ENCODE measurements at places on chromosomes 12 and 14.

DNA sequence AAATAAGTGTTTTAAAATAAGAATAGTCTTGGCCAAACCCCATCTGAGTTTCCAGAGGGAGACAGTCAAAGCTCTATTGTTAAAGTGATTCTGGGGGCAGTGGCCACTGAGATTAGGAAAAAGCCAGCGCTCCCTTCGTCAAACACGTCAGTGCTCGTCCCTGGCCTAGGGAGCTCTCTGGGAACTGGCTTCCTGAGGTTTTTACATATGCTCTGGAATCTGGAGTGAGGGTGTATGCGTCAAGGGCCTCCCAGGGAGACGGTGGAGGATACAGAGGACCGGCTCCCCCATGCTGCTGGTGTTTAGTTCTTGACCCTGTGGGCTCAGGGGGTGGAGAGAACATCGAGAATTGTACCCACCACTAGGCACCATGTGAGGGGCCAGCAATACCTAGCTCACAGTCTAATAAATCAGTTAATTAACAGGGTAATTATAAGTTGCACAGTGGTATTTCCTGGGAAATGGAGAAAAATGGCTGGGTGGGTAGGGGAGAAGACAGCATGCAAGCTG, 87.0 kb downstream of the SLC25A47 start:
- no peak for DNase-seq

- DNase-seq: no peak
Observed at GRCh38 chr12:93789767-93790166, 112.6 kb downstream of the CRADD start.

GRCh38 chr12:10867381-10867780, 16.7 kb downstream of the PRH1 start:
- no peak for DNase-seq

- DNase-seq: no peak
Observed at GRCh38 chr14:64841772-64842750, 37.6 kb downstream of the SPTB start.

DNA sequence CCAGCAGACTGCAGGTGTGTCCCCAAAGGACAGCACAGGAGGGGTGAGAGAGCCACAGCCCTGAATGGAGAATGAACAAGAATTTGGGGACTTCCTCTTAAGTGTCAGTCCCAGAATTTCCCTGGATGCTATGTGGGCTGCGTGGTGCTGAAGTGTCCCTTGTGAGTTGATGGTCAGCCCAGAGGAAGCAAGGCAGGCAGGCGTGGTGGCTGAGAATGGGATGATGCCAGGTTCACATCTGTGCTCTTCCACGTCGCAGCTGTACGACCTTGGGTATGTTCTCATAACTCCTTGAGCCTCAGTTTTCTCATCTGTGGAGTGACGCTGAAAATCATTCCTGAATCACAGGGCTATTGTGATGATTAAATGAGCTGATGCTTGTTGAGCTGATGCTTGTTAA, 62.1 kb upstream of the GPATCH2L start:
- DNase-seq: no peak

GRCh38 chr14:75134644-75135043, 7.8 kb upstream of the NEK9 start:
- DNase-seq: no peak

DNA sequence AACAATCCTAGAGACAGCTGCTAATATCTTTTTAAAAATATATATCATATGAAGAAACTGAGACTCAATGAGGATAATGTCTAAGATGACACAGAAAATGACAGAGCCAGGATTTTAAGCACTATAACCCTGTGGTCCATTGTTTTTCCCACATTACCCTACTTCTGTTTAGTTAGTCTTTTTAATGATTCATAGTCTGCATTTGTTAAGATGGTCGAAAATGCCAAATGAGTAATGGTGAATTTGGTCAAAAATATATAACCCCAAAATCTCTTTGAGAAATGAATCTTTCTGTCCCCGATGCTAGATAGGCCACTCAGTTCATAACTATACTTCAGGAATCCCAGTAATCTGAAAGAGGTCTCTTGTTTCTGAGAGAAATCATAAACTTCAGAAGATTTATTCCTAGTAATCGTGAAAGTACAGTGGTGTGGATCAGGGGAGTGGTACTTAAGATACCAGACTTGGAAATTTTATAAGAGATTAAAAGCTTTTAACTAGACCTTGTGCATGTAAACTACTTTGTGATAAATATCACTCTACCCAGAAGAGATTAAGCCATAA, 10.8 kb downstream of the RTRAF start:
- DNase-seq: no peak

GRCh38 chr12:41460906-41461305, 272.8 kb downstream of the PDZRN4 start:
- no peak for DNase-seq

GRCh38 chr12:107634530-107634929, 51.1 kb upstream of the PWP1 start:
- DNase-seq: no peak

- no peak for DNase-seq
Observed at GRCh38 chr12:67042697-67043131, 226.4 kb upstream of the CAND1 start.

- no peak for DNase-seq
Observed at GRCh38 chr12:5807514-5808219, 137.4 kb downstream of the ANO2 start.

DNA sequence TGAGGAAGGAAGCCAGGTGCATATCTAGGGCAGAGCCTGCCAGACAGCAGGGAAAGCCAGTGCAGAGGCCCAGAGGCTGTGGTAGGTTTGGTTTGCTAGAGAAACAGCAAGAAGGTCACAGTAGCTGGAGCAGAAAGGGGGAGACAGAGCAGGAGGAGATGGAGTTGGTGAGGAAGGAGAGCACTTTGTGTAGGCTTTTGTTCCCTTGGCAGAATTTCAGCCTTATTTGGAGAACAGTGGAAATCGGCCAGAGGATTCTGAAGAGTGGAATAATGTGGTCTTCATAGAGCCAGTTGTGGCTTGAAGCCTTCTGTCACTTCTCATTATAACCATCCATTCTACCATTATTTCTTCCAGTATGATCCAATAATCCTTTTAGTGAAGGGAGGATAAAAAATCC, 212.9 kb upstream of the FAR2 start:
- DNase-seq: no peak

DNA sequence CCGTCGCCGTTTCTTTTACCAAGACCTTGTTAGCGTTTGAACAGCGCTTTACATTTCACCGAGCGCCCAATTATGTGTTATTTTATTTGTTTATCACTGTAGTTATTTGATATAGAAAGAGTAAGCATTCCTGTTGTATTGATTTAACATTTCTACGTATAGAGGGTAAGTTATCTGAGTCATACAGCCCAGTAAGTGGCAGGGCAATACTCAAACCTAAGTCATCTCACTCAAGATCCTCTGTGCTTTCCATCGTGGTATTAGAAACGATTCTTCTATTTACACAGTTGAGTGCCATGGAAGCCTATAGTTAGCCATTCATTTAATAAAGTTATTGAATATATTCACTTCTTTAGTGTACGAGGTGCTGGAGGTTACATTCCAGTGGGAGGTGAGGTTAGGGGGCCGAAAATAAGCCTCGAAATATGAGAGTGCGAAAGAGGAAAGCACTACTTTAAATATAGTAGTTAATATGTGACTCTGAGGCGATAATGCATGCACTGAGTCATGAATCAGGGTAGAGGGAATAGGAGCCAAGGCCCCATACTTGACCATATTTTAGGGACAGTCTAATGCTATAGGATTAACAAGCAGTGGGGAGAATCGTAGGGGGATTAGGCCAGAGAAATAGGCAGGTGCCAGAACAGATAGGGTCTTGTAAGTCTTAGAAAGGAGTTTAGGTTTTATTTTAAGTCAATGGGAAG, 629 bp downstream of the RAD51AP1 start:
- no peak for DNase-seq

GRCh38 chr12:95881331-95881955, 22.7 kb downstream of the SNRPF start:
- DNase-seq: no peak

GRCh38 chr12:6038160-6038559, 86.3 kb downstream of the VWF start:
- DNase-seq: no peak

- no peak for DNase-seq
Observed at GRCh38 chr12:66035288-66035966, 95.1 kb downstream of the LLPH start.

GRCh38 chr12:92156704-92157395, 11.2 kb upstream of the BTG1 start:
- no peak for DNase-seq

DNA sequence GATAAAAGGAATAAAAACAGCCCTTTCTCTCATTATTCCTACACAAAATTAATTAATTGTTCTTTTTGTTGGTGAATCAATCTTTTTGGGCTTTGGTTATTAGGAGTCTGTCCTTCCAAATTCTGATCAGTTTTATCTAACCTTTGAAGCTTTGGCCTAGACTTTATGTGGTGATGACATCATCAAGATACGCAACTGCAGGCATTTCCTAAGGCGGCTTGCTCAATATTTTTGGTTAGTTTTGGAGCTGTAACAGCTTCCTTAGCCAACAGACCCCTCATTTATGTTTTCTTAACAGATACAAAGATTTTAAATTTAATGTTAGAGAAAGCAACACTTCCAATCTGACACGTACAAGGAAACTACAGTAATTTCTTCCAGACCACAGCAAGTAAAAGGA, 87.8 kb upstream of the PDE3A start:
- DNase-seq: no peak

GRCh38 chr14:24398653-24399446, at the start of gene NYNRIN:
NYNRIN (plus strand) TSS chr14:24399003; CDS start chr14:24399247, 244 bp downstream.
- no peak for DNase-seq

GRCh38 chr12:3302401-3303041, 188.5 kb upstream of the PRMT8 start:
- no peak for DNase-seq

GRCh38 chr12:105279460-105280056, 43.6 kb upstream of the APPL2 start:
- no peak for DNase-seq

DNA sequence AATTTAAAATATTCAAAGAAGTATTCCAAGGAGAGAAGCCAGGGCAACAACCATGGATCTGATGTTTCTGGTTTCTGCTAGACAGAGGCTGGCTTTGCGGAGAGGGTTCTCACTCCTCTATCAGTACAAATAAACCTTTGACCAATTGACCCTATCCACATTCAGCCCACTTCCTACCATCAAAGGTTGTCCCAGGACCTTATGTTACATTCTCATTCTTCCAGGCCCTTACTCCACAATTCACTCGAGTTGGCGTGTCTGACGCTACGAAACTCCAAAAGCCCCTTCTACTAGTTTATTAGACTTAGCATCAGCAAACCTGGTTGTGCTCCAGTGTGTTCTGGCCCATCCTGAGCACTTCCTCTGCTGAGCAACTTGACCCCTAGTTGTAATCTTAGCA, 24.8 kb upstream of the RNASE12 start:
- DNase-seq: no peak

GRCh38 chr12:127888943-127889719, 377.8 kb upstream of the TMEM132C start:
- DNase-seq: no peak

DNA sequence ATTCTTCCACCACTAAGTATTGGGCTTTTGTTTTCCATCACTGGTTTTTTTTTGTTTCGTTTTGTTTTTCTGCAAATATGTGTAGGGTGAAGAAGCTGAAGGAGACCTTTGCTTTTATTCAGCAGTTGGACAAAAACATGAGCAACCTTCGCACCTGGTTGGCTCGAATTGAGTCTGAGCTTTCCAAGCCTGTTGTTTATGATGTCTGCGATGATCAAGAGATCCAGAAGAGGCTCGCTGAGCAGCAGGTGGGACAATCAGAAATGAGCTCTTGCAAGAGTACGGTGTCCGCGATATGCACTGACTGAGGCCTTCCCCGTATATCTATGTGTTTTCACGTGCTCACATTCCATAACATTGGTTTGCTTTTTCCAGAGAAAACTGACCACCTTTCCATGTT, 91.5 kb downstream of the ESR2 start:
- DNase-seq: no peak

- no peak for DNase-seq
Observed at GRCh38 chr12:118751355-118751754, 230.0 kb upstream of the SRRM4 start.

DNA sequence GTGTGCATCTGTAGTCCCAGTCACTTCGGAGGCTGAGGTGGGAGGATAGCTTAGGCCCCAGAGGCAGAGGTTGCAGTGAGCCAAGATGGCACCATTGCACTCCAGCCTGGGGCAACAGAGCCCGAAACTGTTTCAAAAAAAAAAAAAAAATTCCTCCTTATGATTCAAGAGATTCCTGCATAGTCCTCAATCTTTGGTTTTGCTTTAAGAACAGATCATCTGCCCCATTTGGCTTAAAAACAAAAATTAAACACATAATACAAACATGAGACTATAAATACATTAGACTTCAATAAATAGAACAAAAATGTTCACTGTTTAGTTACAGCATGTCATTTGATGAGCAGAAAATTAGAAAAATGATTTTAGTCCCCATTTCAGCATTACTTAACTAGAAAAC, 131.2 kb downstream of the PAWR start:
- no peak for DNase-seq

DNA sequence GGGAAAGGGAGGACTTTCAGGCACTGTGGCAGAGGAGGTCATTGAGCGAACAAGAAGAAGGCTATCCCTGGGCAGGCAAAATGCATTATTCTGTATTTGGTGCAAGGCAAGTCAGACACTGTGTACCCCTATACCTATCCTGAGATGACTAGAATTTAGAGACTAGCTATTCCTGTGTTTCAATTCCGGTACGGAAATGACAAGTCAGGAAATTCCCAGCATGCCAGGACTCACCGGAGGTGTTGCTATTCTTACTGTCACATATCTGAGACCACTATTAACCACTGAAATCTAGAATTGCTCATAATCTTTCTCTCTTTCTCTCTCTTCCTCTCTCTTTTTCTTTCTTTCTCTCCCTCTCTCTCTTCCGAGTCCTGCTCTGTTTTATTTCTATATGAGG, 297.1 kb downstream of the PDZRN4 start:
- no peak for DNase-seq

DNA sequence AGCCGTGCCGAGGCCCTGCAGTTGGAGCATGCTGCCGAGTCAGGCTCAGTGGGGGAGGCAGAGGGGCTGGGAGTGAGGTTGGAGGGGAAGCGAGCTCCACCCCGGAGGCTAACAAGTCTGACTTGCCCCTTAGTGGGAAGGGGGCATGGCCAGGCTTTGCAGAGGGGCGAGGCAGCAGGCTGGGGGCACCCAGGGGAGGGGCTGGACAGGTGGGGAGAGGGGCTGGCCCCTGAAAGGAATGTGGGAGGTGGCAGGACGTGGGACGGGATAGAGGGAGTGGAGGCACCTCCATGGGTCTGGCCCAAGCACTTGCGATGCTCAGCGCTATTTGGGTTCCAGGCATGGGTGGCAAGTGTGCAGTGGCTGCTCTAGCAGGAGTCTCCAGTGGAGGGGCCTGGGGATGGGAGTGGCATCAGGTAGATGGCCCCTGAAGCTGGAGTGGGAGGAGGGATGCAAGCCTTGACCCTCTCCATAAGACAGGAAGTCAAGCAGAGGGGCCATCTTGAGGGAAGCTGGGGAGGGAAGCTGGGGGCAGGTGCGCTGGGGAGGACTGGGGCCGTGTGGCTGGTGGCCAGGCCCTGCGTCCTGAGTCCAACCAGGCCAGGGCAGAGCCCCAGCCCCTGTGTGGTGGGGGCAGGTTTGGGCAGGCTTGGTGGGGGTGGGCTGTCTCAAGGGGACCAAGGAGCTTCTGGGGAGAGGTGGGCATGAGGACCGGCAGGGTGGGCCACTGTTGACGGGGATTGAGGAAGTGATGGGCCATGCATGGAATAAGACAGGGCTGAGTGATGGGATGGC, 2.6 kb downstream of the TRMT61A start:
- no peak for DNase-seq
